ENCODE measurements at places on chromosomes 6 and 20.

DNA sequence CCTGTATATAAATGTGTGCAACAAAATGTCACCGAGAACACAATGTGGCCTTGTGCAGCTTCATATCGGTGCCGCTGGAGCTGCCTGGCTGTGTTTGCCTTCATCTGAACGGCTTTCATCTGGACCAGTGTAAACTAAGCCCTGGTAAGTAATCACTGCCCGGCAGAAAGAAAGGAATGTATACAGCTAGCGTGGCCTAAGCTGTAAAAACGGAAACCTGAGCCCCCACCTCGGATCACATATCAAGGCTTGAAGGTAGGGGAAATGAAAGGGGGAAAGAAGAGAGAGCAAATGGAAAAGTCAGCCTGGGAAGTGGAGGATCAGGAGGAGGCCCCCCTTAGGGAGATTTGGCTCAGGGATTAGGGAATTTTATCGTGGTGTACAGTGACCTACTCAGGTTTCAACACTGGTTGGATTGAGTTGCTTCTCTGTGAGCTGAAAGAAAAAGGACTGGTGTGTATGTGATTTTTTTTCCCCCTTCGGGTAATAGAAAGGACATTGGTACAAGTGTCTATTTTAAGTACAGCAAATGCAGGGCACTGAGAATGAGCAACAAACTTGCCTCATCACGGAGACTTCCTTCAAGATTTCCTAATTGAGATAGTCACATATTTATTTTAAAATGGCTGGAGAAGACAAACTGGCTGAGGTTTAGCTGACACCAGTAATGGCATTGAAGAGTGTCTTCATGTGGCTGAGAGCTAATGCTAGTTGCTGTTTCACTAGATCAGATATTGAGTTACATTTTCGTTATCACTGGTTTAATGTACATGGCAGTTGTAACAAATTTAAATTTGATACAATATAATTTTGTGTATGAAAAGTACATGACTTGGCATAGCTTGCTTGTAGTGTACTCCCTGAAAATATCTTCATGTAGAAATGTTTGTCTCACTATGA lies 3.5 kb downstream of the SOBP start:
- peak; percentile 35 for DNase-seq

GRCh38 chr6:161064915-161065314 lies 73.3 kb downstream of the MAP3K4 start:
- DNase-seq, result no peak

DNA sequence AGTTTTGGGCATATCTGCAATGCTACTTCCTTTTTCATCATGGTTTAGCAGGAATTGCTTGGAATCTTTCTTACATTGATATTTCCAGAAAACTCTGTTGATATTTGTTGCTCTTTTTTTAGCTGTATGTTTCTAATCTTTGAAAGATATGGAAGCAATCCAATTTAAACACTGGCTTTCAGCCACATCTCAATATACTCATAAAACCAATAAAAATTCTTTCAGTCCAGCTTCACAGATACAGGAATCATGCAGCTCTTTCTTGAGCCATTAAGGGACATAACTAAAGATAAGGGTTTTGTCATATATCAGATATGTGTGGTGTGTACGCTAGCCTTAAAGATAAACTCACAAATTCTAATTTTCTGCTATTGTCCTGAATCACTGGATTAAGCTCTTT lies 47.4 kb downstream of the PKIB start:
- no peak for DNase-seq

GRCh38 chr6:163860287-163861081 lies 446.0 kb downstream of the QKI start:
- DNase-seq, result no peak

- no peak for DNase-seq
These were observed 13.4 kb upstream of the CTNNBL1 start for GRCh38 chr20:37680420-37680819.

- peak; percentile 80 for DNase-seq
These were observed 11.0 kb downstream of the POU3F2 start for GRCh38 chr6:98845211-98846020.

GRCh38 chr6:14502551-14502950 lies 385.0 kb downstream of the CD83 start:
- DNase-seq, result no peak

DNA sequence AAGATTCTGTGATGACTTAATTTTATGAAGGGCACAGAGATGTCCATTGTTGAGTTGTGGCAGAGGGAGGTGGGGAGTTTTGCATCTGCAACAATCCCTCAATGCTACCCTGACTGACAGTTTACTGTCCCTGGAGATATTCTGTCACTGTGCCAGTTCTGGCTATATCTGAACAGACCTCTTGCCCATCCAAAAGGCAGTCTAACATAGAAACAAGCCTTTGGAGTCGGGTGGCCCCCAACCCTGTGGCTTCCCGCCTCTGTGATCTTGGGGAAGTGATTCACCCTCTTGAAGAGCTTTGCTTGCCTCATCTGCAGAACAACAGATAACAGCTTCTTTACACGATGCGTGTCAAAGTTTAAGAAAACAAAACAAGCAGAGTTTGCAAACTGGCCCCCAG lies 3.8 kb upstream of the E2F1 start:
- no peak for DNase-seq

DNA sequence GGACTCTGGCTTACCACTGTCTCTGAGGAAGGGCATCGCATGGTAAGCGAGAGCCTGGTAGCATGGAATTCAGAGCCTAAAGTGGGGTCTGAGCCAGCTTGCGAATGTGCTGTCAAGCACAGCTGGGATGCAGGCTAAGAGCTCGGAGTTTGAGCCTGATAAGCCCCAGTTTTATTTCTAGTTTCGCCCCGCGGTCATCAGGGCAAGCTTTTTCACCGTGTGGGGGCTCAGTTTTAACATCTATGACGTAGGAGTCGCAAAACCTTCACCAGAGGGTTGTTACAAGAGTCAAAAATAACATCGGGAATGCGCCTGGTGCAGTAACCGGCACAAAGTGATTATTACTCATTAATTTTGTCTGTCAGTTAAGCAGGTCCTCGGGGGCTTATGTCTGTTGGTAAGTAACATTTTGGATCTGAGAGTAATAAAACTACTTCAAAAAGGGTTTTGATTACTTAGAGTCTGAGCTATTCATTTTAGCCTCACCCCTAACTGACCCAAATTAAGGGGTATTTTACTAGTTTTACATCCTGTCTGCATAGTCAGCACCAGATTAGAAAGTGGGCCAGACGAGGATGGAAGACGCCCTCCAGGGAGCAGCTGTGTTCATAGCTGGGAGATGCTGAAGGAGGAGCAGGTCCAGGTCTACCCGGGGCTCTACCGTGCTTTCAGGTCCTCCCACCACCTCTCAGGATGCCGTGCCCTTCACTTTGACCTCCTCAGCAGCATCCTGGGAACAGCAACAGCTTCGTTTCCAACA lies 29.7 kb downstream of the SLC22A23 start:
- no peak for DNase-seq

DNA sequence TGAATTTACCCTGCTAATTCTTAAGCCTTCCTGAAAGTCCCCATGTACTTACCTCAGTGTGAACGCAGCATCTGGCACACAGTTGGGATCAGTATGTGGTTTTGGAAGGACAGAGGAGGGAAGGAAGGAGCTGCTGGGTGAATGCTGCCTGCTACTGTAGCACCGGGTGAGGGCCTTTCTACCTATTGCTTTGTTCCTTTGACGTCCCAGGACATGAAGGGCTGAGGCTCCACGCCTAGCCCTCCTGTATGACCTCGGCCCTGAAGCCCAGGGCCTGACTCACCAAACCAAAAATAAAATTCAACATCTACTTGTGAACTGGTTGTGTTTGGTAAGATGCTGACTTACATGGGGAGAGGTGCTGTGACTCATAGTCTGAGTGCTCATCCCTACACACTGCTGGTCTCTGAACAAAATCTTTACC lies 51.1 kb downstream of the ARID1B start:
- no peak for DNase-seq

GRCh38 chr6:40845553-40845952 lies 193.5 kb downstream of the UNC5CL start:
- peak; percentile 84 for DNase-seq

DNA sequence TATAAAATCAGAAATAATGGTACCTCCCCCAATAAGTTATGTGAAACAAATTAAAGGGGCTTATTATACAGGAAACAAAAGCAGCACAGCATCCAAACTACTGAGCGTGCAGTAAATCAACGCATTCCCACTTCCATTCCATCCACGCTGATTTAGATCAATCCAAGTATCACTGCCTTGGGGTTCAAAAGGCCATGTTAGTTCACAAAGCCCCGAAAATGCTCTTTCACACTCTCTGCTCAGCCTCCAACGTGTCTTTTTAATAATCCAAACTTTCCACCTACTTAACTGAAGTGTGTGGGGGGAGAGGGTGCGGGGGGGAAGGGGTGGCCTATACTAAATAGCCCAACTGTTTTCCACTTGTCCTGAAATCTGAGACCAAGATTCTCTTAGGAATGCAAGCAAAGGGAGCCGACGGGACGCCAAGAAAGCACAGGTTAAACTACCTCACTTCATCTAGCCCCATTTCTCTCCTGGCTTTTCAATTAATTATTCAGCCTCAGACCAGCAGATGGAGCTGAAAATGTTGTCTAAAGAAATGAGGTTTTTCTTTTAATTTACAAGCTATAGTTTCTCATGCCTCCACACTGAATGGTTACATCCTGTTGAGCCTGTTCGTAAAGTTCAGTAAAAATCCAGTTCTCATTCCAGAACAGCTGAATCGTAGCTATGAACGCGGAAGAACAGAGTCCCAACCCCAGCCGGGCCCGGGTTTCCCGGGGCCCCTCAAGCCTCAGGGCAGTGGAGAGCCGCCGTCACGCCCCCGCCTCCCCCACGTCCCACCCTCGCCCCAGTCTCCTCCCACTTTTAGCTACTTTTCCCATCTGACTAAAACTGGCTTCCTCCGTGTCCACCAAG lies 1.0 kb upstream of the NXT1 start:
- peak; percentile 80 for DNase-seq

- DNase-seq, result no peak
These were observed 149.2 kb downstream of the LY86 start for GRCh38 chr6:6737671-6738070.

GRCh38 chr6:156379392-156380289 lies 397.5 kb upstream of the ARID1B start:
- DNase-seq, result no peak

DNA sequence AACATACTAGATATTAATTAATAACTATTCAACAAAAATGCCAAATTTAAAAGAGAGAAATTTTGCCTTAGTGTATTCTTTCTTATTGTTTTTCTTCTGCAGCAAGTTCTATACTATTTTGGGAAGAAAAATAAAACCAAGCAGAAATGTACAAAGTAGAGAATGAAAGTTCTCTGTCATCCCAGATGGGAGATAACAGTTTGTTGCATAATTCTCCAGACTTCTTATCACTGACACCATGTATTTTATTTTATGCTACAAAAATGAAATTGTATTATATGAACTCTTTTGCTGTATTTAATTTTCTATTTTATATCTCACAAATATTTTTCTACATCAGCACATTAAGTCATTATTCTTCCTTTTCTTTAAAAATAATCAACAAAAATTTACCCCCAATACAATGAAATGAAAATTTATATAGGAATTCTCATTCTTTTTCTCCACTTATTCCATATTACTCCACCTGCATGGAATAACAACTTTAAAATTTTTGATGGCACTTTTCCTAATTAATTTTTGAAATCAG lies 18.2 kb downstream of the TMEM244 start:
- DNase-seq, result no peak

DNA sequence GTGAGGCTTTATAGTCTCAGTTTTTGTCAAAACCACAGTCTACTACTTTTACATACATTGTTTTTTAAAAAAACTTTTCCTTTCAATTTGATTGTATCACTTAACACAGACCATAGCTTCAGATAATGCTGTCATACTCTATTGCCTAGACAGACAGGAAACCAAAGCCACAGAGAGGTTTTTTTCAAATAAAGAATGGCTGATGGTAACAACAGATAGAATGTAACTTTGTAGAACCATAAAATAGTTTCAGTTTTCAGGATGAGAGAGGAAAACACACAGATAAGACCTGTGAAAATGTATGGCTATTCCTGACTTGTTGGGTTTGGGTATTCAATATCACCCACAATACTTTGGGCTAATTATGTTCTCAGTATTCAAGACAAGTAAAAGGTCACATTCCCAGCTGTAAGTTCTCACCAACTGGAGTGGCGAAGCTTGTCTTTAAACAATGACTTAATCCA lies 94.0 kb downstream of the ADGRG6 start:
- no peak for DNase-seq

Data from iPS-NIHi11 (cell line).